ENCODE measurements at places on chromosomes 3 and 15.

DNA sequence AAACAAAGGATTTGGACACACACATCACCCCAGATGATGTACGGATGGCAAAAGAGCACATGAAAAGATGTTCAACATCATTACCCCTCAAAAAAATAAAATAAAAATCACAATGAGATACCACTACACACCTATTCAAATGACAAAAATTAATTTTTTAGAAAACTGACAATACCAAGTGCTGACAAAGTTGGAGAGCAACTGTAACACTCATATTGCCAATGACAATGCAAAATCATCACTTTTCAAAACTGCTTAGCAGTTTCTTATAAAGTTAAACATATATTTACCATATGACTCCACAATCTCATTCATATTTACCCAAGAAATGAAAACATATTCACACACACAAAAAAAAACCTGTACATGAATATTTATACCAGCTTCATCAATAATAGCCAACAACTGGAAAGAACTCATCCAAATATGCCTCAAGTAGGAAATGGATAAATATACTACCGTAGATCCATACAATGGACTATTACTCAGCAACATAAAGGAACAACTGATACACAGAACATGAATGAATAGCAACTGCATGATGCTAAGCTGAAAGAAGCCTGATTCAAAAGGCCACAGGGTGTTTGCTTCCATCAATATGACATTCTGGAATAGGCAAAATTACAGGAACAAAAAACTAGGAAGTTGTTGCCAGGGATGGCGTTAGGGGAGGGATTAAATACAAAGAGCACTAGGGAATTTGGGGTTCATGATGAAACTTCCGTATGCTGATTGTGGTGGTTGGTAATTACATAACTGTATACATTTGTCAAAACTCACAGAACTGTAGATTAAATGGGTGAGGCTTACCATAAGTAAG lies 1.3 kb downstream of the FSIP1 start:
- DNase-seq: no peak

GRCh38 chr15:52448011-52448890 lies 80.4 kb downstream of the MYO5A start:
- no peak for DNase-seq

- DNase-seq: no peak
Observed at GRCh38 chr15:101142711-101143110, 109.1 kb downstream of the CHSY1 start.

DNA sequence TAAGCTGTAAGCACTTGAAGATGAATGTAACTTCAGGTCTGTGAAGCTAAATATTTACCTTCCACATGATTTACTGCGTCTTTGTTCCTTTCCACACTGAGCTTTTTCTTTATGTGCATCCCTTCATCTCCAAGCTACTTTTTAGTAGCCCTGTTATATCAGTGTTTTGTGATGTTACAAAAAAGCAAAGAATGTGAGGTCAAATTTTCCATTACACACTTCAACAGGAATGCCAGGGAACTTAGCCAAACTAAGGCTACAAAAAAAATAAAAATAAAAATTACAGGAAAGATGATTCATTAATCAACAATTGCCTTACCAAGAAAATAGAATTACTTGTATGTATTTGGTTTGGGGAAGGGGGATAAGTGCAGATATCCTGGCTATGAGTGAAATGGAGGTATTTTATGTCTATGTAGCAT lies 73.0 kb downstream of the FILIP1L start:
- no peak for DNase-seq

DNA sequence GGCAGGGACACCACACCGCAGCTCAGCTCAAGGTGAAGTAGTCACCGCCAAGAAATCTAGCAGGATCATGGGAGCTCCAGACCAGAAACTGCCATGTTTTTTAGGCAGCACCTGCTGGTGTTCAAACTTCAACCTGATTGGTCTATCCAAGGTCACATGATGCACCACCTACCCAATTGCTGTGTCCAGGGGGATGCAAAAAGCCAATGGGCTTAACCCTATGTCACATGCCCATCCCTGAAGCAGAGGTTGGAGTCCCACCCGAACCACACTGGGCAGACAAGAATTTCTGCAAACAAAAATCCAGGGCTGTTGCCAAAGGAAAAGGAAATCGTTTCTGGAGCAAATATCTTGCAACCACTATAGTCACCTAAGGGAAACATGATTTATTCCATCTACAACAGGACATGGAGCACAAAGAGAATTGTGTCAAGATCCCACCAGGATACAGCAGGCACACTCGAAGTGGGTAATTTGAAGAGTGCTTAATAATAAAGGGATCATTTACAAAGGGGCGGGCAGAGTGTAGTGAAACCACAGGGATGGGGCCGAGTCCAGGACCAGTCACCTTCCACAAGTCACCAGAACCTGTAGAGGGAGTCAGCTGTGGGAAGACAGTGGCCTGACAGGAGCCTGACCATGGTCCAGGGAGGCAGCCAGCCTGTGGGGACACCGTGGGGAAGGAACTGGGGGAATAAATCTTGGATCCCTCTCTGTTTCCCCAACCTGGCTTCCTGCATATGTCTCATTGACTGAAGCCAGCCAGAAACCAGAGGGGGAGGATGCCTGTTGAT lies 34.2 kb upstream of the TSEN2 start:
- DNase-seq: no peak

GRCh38 chr15:55868707-55869106 lies 124.7 kb downstream of the NEDD4 start:
- no peak for DNase-seq

GRCh38 chr15:63389902-63390670 lies 8.4 kb upstream of the CA12 start:
- no peak for DNase-seq

DNA sequence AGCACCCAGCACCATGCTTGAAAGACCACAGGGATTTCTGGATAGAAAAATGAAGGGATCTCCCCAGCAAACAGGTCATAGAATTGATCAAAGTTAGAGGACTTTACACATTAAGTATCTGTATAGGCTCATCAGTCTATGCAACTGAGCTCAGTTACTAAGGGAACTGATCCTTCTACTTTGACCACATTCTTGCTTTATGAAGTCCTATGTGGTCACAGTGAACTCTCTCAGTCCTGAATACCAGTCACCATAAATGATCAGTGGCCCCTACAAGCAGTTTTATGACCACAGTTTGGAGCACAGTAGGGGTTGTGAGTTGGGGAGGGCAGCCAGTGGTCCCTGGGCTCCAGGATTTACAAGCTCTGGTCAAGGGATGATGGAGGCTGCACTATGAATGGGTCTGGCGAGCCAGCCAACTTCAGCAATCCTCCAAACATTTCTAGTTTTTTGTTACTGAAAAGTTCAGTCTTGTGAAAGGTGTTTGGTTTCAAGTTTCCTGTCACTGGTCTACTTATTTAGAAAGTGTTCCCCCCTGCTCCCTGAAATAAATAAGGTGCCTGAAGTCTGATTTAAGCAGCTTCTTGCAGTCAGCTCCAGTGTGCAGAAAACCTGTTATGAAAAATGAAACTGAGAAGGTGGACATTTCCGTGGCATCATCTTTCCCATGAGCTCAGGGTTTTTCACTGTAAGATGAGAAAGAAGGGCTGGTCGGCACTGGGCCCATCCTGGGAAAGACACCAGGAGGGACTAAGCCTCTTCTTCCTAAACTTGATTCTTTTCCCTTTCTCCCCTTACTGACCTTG lies 75.5 kb downstream of the DAPK2 start:
- DNase-seq: no peak

DNA sequence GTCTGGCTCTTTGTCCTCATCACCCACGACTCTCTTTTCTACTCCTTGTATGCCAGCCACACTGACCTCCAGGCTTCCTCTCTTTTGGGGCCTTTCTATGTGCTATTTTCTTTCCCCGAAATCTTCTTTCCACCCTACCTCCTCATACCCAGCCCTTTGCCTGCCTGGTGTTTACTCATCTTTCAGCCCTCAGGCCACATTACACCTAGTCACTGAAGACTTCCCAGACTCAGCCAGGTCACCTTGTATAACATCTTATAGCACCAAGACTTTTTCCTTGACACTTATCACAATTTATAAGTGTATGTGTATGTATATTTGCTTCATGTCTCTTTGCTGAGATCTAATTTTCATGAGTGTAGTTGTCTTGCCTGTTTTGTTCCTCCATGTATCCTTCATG lies 396.4 kb downstream of the NLGN1 start:
- no peak for DNase-seq

DNA sequence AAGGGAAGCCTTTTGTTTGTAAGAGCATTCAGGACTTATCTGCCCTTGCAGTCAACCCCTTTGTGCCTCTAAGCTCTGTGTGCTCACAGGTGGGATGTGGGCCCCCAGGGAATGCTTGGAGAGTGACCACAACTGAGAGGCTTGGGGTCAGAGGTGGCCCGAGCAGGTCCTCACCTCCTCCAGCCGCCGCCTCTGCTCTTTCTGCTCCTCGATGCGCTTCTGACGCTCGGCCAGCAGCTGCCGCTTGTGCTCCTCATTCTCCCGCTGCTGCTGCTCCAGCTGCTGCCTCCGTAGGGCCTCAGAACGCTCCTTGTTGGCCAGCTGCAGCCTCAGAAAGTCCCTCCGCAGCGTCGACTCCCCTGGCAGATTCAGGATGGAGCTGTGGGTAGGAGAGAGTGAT lies 130.8 kb upstream of the SLC2A2 start:
- DNase-seq: no peak

GRCh38 chr15:75776065-75776423 lies 63.4 kb upstream of the CSPG4 start:
- DNase-seq: no peak

DNA sequence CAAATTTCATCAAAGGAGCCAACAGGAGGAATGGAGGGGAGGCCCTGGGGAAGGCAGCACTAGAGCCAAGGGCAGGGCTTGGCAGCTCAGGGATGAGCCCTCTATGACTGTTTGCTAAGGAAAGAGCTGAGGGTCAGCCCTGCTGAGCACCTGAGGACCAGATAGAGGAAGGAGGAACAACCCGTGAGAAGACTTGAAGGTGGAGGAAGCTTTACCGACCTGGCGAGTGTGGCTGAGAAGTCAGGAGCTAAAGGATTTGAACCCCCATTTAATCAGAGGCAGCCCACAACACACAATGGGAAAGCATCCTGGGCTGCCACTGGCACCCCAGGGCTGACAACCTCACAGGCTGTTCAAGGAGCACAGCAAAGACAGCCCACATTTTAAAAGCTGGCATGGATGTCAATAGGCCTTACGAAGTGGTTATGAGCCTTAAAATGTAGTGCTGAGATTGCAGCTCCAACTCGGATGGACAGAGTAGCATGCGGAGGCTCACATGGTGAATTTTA lies 20.7 kb upstream of the LRRC2 start:
- no peak for DNase-seq
